Naive thymus-derived CD8-positive, alpha-beta T cell (primary cell): ENCODE measurements at places on chromosomes 16 and 17.
A peak's percentile ranks its signal among the peaks of the same experiment; 100 is the strongest.

DNA sequence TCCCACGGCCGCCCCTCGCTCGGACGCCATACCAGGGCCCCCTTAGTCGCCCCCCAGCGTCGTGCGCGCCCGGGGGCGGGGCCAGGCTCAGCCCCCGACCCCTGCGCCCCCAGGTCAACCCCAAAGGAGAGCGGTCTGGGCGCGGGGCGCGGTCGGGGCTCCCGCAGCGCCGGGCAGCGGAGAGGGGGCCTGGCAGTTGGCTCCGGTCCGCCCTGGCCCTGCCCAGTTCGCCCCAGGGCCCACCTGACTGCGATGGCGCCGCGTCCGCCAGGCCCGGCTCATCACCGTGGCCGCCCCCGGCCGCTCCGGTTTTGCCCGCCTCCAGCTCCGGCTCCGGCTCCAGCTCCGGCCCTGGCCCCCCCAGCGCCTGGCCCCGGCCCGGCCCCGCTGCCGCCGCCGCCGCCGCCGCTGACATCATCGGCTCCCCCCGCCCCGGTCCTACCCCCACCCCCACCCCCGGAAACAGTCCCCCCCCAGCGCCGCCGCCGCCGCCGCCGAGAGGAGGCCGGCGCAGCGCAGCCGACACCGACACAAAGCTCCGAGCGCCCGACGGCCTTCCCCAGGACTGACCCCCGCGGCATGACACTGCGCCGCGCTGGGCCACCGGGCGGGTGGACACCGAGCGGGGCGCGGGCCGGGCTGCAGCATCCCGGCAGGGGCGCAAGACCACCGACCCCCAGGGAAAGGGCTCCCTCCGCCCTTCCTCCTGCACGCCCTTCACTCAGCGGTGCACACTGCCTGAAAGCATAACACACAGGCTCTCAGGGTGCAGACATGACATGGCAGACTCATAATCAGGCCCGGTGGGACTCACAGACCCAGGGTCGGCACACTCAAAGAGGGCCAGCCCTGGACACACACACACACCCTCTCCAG is at the start of gene ZBTB4:
TSS of gene ZBTB4 (minus strand) at position 419 of the 876 bp plus-strand sequence. CDS start 12,830 bp downstream, outside the sequence.
- H3K27me3 ChIP-seq: no peaks in the 10 kb centered on the region
- peak; percentile 85 for DNase-seq
- peaks cover 68% of the 10 kb centered on the region for H3K4me1 ChIP-seq
- peak within 1 kb of the TSS; percentile 98 for H3K27ac ChIP-seq
- peak within 1 kb of the TSS; percentile 99 for H3K4me3 ChIP-seq

GRCh38 chr17:5922476-5922875 is 147.7 kb upstream of the WSCD1 start:
- H3K27ac ChIP-seq: no peak overlapping the region
- H3K27me3 ChIP-seq: peaks cover 5% of the 10 kb centered on the region
- H3K36me3 ChIP-seq: no peaks in the 10 kb centered on the region
- H3K4me1 ChIP-seq: no peaks in the 10 kb centered on the region
- H3K4me3 ChIP-seq: no peak overlapping the region
- DNase-seq: no peak

GRCh38 chr17:38922538-38923297 is 2.7 kb upstream of the LASP1NB start:
- H3K36me3 ChIP-seq: peaks cover 35% of the 10 kb centered on the region
- peak overlapping the region; percentile 8 for H3K27ac ChIP-seq
- no peak overlapping the region for H3K4me3 ChIP-seq
- H3K27me3 ChIP-seq: no peaks in the 10 kb centered on the region
- H3K4me1 ChIP-seq: peaks cover 30% of the 10 kb centered on the region

DNA sequence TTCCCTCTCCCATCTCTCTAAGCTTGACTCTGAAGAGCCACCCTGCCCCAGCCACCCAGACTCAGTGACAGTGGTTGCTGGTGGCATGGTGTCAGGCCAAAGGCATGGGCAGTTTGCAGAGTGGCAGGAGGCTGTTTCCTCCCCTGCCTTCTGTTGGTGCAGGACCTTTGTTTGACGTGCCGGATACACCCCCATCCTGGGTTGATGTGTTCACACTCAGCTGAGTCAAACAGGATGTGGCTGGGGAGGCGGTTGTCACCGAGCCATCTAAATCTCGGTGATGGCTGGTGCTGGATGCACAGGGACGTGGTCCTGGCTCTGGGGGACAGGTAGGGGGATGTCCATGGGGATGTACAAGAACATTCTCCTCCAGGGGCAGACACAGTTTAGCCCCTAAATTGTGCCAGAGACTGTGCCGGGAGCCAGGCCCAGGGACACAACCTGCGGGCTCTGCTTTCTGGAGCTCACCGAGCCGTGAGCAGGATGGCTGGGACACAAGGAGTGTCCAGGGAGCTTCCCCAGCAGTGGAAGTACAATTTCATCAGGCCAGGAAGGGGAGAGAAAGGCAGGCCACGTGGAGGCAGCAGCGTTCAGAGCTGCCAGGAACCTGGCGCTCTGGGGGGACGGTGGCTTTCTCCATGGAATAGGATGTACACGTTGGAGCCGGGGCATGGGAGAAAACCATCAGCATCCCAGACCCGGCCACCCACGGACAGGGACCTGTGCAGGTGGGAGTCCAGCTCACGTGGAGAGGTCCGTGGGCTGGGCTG is 264.2 kb downstream of the SEC14L1 start:
- H3K27me3 ChIP-seq: no peaks in the 10 kb centered on the region
- peaks cover 28% of the 10 kb centered on the region for H3K36me3 ChIP-seq
- DNase-seq: peak; percentile 88
- H3K4me1 ChIP-seq: peaks cover 67% of the 10 kb centered on the region
- peak overlapping the region; percentile 99 for H3K4me3 ChIP-seq
- peak overlapping the region; percentile 99 for H3K27ac ChIP-seq

DNA sequence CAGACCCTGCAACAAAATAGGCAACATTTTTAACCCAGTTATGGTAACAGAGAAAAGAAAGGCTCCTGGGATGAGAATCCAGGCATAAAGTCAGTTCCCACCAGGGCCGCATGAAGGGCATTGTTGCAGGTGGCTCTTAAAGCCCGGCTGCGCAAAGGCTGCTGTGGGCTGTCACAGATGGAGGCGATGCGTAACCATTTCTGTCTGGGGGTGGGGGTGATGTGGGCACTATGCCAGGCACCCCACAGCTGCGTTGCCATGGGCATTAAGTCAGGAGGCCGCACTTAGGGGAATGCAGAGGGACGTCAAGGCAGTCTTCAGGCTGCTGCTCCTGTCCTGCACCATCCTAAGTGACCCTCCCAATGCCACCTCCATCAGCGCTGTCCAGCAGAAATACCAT is 228.4 kb downstream of the CPPED1 start:
- H3K36me3 ChIP-seq: peaks cover 2% of the 10 kb centered on the region
- no peak overlapping the region for H3K27ac ChIP-seq
- DNase-seq: no peak
- no peaks in the 10 kb centered on the region for H3K27me3 ChIP-seq

GRCh38 chr17:65751263-65751662 is 189.8 kb upstream of the AXIN2 start:
- no peak for DNase-seq
- H3K27ac ChIP-seq: no peak overlapping the region
- no peaks in the 10 kb centered on the region for H3K36me3 ChIP-seq
- peaks cover 18% of the 10 kb centered on the region for H3K4me1 ChIP-seq
- peak overlapping the region; percentile 29 for H3K4me3 ChIP-seq
- H3K27me3 ChIP-seq: no peaks in the 10 kb centered on the region

- peak overlapping the region; percentile 27 for H3K27ac ChIP-seq
- H3K27me3 ChIP-seq: no peaks in the 10 kb centered on the region
- H3K4me1 ChIP-seq: peaks cover 77% of the 10 kb centered on the region
Measured at GRCh38 chr16:17375461-17376304, 95.1 kb downstream of the XYLT1 start.

- no peak overlapping the region for H3K4me3 ChIP-seq
- peaks cover 11% of the 10 kb centered on the region for H3K36me3 ChIP-seq
- DNase-seq: no peak
- H3K27me3 ChIP-seq: peaks cover 11% of the 10 kb centered on the region
Measured at GRCh38 chr17:260944-261343, 79.5 kb upstream of the DOC2B start.

- no peak overlapping the region for H3K4me3 ChIP-seq
- peaks cover 29% of the 10 kb centered on the region for H3K27me3 ChIP-seq
- no peak overlapping the region for H3K27ac ChIP-seq
- DNase-seq: no peak
- no peaks in the 10 kb centered on the region for H3K36me3 ChIP-seq
Measured at GRCh38 chr17:37650419-37651003, 7.3 kb upstream of the DDX52 start.

GRCh38 chr17:27612160-27612770 is 18.7 kb upstream of the LGALS9 start:
- no peak overlapping the region for H3K4me3 ChIP-seq
- no peak for DNase-seq
- no peak overlapping the region for H3K27ac ChIP-seq
- H3K27me3 ChIP-seq: no peaks in the 10 kb centered on the region

- no peak for DNase-seq
- no peaks in the 10 kb centered on the region for H3K36me3 ChIP-seq
- no peaks in the 10 kb centered on the region for H3K4me1 ChIP-seq
- H3K27me3 ChIP-seq: peaks cover 27% of the 10 kb centered on the region
Measured at GRCh38 chr16:87583453-87584131, 18.7 kb upstream of the JPH3 start.

- peak; percentile 33 for DNase-seq
- H3K4me1 ChIP-seq: peaks cover 65% of the 10 kb centered on the region
Measured at GRCh38 chr17:75087558-75088453, at the start of gene SLC16A5. SLC16A5 (plus strand) TSS chr17:75087954; CDS start chr17:75093637, 5,683 bp downstream.

DNA sequence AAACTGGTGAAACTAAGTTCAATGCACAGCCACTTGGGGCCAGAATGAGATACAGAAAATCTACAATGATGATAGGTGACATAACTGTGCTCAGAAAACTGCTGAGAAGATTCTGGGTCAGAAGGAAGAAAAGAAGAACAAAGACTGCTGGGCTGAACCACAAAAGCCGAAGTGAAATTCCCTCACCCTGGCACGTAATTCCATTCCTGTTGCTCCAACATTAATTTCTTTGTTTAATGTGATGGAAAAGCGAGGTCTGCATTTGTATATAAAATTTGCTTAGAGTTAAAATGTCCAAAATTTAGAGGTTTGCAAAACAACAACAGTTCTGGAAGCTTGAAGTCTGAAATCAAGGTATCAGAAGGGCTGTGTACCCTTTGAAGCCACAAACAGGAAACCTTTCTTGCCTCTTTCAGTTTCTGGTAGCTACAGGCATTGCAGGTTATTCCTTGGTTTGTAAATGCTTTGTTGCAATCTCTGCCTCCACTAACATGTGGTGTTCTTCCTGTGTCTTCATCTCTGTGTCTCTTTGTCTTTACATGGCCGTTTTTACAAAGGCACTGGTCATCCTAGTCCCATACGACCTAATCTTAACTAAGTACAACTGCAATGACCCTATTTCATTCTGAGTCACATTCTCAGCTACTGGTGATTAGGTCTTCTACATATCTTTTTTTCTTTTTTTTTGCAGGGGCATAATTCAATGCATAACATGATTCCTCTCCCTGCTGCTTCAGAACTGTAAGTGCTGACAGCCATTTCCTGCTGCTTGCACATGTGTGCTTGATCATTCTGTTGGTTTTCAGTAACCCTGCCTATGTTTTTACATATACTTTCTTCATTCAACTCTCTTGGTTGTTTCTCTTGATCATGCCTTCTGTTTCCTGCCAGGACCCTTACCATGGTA is 603.0 kb upstream of the CDH8 start:
- DNase-seq: no peak
- no peak overlapping the region for H3K27ac ChIP-seq
- H3K36me3 ChIP-seq: no peaks in the 10 kb centered on the region
- H3K4me1 ChIP-seq: no peaks in the 10 kb centered on the region
- H3K27me3 ChIP-seq: no peaks in the 10 kb centered on the region

DNA sequence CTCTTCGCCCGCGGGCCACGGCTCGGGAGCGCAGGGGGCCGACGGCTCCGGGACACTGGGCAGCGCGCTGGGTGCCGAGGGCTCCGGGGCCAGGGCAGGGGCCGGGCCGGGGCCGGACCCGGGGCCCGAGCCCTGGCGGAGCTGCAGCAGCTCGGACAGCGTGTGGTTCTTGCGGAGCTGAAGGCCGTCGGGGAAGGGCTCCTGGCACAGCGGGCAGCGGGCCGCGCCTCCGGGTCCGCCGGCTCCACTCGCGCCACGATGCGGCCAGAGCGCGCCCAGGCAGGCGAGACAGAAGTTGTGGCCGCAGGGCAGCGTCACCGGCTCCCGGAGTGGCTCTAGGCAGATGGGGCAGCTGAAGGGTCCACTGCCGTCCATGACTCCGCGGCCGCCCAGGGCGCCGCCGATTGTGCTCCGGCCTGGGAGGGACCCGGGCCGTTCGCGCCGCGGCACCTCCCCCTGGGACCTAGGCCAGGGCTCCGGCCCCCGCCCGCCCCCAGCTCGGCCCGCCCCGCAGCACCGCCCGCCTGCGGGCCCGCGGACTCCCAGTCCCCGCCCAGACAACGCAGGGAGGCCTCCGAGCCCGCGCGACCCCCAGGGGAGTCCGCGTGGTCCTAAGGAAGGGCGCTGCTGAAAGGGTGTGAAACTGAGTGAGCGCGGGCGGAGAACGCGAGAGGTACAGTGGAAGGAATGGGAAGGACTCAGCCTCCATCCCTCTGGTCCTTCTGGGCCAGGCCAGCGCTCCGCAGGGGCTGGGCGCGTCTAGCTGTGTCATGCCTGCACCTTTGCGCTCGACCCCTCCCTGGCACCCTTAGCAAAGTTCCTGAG is at the start of gene TRIM47:
TSS of gene TRIM47 (minus strand) at position 408 of the 825 bp plus-strand sequence. CDS start at position 375, 33 bp downstream.
- DNase-seq: no peak
- H3K27me3 ChIP-seq: no peaks in the 10 kb centered on the region
- peaks cover 50% of the 10 kb centered on the region for H3K4me1 ChIP-seq

GRCh38 chr17:37769050-37769449 is 24.2 kb upstream of the HNF1B start:
- no peak for DNase-seq
- no peak overlapping the region for H3K4me3 ChIP-seq
- H3K36me3 ChIP-seq: no peaks in the 10 kb centered on the region
- peaks cover 8% of the 10 kb centered on the region for H3K27me3 ChIP-seq
